HepG2 (cell line): ENCODE measurements at places on chromosomes 13 and 19. TPM values are rescaled to one million over a fixed set of nuclear protein-coding genes. Genes with fewer than 3 reads are reported as not detected.

- no peaks in the 10 kb centered on the region for H3K4me1 ChIP-seq
- no peak overlapping the region for H3K27ac ChIP-seq
- no peaks in the 10 kb centered on the region for H3K36me3 ChIP-seq
- H3K27me3 ChIP-seq = no peaks in the 10 kb centered on the region
- H3K4me3 ChIP-seq = no peak overlapping the region
- DNase-seq = no peak
Observed at GRCh38 chr19:44553478-44554171, 24.1 kb upstream of the CEACAM20 start.

- H3K4me3 ChIP-seq = no peak overlapping the region
- no peak overlapping the region for H3K27ac ChIP-seq
- H3K4me1 ChIP-seq = peaks cover 11% of the 10 kb centered on the region
- no peak for DNase-seq
- H3K27me3 ChIP-seq = peaks cover 57% of the 10 kb centered on the region; the same call in 2 of the 3 replicates
Observed at GRCh38 chr13:110305001-110305400, 2.0 kb downstream of the COL4A1 start.

DNA sequence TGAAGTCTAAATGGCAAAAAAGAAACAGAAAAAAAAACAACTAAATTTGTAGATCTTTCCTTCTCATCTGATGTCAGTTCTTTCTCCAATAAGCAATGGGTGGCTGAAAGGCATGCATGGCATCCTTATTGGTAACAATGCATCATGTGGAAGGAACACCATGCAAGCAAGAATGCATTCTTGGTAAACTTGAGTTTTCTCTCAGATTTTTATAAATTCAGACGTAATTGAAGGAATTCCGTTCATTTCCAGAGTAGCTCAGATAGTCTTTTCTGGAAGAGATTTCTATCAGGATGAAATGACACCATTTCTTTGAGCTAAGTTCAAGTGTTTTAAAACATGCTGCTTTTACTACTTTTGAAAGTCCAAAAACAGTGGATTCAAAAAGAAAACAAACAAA lies 373.0 kb downstream of the COG6 start:
- no peaks in the 10 kb centered on the region for H3K4me1 ChIP-seq
- no peak overlapping the region for H3K27ac ChIP-seq
- no peaks in the 10 kb centered on the region for H3K36me3 ChIP-seq

- H3K27ac ChIP-seq = peak overlapping the region; percentile 78
- H3K27me3 ChIP-seq = peaks cover 4% of the 10 kb centered on the region; the same call in 1 of the 3 replicates
- peak; percentile 87 for DNase-seq
- peaks cover 65% of the 10 kb centered on the region for H3K4me1 ChIP-seq
- H3K36me3 ChIP-seq = no peaks in the 10 kb centered on the region
Observed at GRCh38 chr19:7869910-7870511, 4.2 kb downstream of the PRR36 start.

GRCh38 chr19:42316223-42317211 lies 3.4 kb downstream of the TMEM145 start:
- no peak overlapping the region for H3K27ac ChIP-seq
- peak overlapping the region; percentile 54 for H3K4me3 ChIP-seq
- DNase-seq = peak; percentile 46
- peaks cover 40% of the 10 kb centered on the region for H3K4me1 ChIP-seq
- H3K36me3 ChIP-seq = no peaks in the 10 kb centered on the region

- peaks cover 61% of the 10 kb centered on the region for H3K4me1 ChIP-seq
- peaks cover 62% of the 10 kb centered on the region for H3K36me3 ChIP-seq
Observed at GRCh38 chr19:34370117-34370516, 5.1 kb downstream of the GPI start.

DNA sequence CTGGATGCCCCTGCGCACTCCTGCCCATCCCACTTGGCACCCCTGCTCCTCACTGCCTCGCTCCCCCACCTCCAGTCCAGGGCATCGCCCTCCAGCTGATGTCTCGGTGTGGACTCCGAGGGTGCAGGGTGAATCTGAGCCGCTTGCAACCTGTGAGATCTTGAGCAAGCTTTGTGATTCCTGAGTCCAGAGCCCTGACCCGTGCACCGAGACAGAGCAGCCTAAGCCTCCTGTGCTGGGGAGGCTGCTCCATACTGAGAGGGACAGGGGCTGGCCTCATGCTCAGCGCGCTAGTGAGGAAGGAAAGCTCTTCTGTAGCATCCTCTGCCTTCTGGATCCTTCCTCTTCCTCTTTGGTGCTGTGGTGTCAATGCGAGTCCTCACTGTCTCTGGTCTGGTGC lies 116.0 kb downstream of the TEX29 start:
- H3K27me3 ChIP-seq = peaks cover 3% of the 10 kb centered on the region
- no peak overlapping the region for H3K27ac ChIP-seq
- DNase-seq = no peak
- H3K4me3 ChIP-seq = no peak overlapping the region

DNA sequence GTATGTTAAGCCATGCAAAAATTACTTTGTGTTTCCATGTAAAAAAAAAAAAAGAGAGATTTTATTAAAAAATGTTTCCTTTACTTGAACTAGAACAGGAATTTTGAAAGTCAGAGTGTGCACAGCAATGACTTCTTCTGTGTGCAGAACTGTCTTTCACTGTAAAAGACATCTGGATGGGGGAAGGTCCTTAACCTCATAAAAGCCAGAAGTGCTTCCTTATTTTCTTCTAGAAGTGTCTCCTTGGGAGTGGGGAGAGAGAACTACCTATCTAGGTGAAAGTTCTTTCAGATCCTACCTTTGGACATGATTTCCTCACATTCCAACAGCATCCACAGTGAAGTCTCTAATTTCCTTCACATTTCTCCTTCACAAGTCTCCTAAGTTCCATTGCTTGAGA lies 360.3 kb downstream of the FGF14 start:
- H3K36me3 ChIP-seq = no peaks in the 10 kb centered on the region
- no peak overlapping the region for H3K27ac ChIP-seq
- no peak for DNase-seq
- H3K4me1 ChIP-seq = no peaks in the 10 kb centered on the region
- H3K4me3 ChIP-seq = no peak overlapping the region

DNA sequence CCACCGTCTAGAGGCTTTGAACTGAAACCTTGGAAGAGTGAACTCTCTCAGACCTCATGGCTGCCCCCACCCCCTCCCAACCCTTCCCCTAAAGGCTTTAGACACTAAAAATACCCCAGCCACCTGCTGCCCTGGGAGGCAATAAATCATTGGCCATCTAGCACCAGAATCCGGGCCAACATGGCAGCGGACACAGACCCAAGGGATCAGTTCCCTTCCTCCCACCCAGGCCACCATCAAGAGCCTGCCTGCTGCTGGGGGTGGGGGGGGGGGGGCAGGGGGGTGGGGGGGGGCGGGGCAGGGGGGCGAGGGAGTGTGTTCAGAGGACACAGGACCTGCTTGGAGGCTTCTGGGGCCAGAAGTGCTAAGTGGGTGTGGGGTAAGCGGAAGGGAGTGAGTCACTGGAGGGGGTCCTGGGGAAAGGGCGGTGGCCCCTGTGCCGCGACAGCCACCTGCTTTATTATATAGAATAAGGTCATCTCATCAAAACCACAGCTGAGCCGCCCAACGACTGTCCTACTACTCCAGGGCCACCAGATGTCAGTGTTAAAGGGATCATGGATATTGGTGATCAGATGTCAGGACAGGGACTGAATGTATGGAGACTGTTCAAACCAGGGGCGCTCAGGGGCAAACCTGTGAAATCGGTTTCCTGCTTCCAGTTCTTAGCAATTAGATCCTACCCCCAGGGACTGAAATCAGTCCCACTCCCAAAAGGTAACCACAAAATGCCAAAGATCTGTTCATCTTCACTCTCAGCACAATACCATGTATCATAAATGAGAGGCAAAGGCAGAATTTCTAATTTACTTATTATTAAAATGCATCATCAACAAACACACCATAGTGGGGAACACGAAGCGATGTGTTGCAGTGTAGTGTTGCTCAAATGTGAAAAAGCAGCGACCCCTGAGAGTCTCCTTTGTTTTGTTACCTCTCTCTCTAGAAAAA lies 24.3 kb downstream of the ARL11 start:
- no peak overlapping the region for H3K27ac ChIP-seq
- peak; percentile 70 for DNase-seq
- no peaks in the 10 kb centered on the region for H3K36me3 ChIP-seq
- H3K27me3 ChIP-seq = no peaks in the 10 kb centered on the region
- no peak overlapping the region for H3K4me3 ChIP-seq

DNA sequence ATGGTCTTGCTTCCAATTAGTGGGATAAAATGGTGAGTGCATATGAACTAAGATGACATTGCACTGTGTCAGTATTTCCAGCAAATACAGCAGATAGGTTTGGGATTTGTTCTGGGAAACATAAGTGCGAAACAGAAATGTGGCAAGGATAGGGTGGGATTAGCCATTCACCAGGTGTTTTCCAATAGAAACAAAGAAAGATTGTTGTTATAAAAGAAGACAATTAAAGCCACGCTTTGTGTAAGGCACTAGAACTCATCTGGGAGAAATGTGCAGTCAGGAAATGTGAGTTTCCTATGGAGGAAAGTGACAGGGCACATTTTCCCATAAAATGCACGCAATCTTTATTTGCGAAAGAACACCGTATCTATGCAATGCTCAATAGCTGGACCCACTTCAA lies 1547.8 kb downstream of the EFNB2 start:
- H3K4me3 ChIP-seq = no peak overlapping the region
- no peaks in the 10 kb centered on the region for H3K4me1 ChIP-seq
- H3K27ac ChIP-seq = no peak overlapping the region
- no peak for DNase-seq
- no peaks in the 10 kb centered on the region for H3K36me3 ChIP-seq

- H3K4me1 ChIP-seq = peaks cover 35% of the 10 kb centered on the region
- H3K36me3 ChIP-seq = no peaks in the 10 kb centered on the region
- H3K4me3 ChIP-seq = 0 out of 2 replicates have a peak overlapping the region, but pooled peaks have one; percentile 33
- H3K27me3 ChIP-seq = peaks cover 3% of the 10 kb centered on the region; the same call in 1 of the 3 replicates
- peak; percentile 75 for DNase-seq
Observed at GRCh38 chr19:6087074-6087571, 23.2 kb downstream of the RFX2 start.

DNA sequence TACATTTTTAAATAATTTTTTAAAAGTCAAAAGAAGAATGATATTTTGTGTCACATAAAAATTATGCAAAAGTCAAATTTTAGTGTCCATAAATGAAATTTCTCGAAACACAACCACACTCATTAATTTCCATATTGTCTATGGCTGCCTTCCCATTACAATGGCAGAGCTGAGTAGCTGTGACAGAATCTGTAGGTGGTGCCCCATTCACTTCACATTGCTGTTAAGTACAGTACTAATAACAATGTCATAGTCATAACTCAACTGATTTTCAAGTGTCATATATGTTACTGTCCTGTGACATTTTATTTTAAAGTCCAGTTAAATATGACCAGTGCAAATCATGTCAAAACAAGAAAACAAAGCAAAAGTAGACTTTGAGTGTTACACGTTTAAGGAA lies 114.3 kb downstream of the SPRY2 start:
- H3K36me3 ChIP-seq = no peaks in the 10 kb centered on the region
- no peak overlapping the region for H3K27ac ChIP-seq
- DNase-seq = no peak

DNA sequence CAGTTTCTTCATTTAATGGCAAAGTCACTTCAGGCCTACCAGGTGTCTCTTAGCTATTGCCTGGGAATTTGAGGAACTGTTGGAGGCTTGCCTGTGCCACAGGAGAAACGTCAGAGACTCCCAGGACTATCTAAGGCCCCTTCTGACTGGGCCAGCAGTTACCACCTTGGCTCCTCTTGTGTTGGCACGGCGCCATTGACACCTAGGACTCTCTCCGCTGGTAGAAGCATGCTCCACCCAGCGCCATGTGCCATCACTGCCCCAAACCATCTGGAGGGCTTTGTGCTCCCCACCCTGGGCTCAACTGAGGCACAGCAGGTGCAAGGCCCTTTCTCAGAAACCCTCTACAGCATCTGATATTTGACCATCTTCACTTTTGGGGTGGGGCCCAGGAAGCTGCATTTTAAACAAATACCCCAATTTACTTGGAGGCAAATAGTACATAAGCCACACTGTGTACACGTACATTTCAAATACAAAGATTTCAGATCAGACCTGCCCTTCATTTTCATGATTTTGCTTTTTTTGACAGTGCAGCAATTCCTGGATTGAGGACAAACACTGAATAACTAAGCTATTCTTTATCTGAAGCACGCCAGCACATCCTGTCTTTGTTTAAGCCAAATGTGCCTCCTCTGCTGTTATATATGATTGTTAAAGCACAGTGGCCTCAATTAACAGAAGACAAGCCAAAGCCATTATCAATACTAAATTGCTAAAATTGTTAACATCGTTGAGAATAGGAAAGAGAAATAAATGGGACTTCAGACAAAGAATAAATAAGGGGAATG lies 59.9 kb upstream of the TPP2 start:
- H3K27ac ChIP-seq = no peak overlapping the region
- H3K36me3 ChIP-seq = no peaks in the 10 kb centered on the region
- no peak for DNase-seq

- H3K4me3 ChIP-seq = no peak overlapping the region
- H3K27me3 ChIP-seq = no peaks in the 10 kb centered on the region
- no peaks in the 10 kb centered on the region for H3K4me1 ChIP-seq
- H3K36me3 ChIP-seq = no peaks in the 10 kb centered on the region
Observed at GRCh38 chr13:77806518-77806917, 109.0 kb downstream of the SLAIN1 start.

- no peaks in the 10 kb centered on the region for H3K27me3 ChIP-seq
- no peak for DNase-seq
Observed at GRCh38 chr19:35123573-35123972, 8.0 kb downstream of the FXYD3 start.

GRCh38 chr19:32550666-32551065 lies 30.3 kb upstream of the PDCD5 start:
- H3K4me3 ChIP-seq = no peak overlapping the region
- H3K36me3 ChIP-seq = no peaks in the 10 kb centered on the region
- H3K27ac ChIP-seq = no peak overlapping the region

The ZNF146 gene
- total RNA-seq = 52.7 and 93.3 TPM in 2 replicates

The RFPL4A gene
- not detected in 2 replicates for total RNA-seq

The DHX34 gene
- 8.0 and 12.0 TPM in 2 replicates for total RNA-seq

The GTF3A gene
- total RNA-seq = 122 and 176 TPM in 2 replicates

The MUC16 gene
- not detected in 2 replicates for total RNA-seq

The CDC16 gene
- 24.2 and 32.7 TPM in 2 replicates for total RNA-seq

The CHST8 gene
- not detected in 2 replicates for total RNA-seq

The SCN1B gene
- 1.5 and 2.7 TPM in 2 replicates for total RNA-seq

The FCER2 gene
- total RNA-seq = not detected in 2 replicates
